NCI-H446 treated with DMSO at 0.1 percent for 48 hours (cell line): ENCODE measurements at places on chromosomes 16 and 17.

DNA sequence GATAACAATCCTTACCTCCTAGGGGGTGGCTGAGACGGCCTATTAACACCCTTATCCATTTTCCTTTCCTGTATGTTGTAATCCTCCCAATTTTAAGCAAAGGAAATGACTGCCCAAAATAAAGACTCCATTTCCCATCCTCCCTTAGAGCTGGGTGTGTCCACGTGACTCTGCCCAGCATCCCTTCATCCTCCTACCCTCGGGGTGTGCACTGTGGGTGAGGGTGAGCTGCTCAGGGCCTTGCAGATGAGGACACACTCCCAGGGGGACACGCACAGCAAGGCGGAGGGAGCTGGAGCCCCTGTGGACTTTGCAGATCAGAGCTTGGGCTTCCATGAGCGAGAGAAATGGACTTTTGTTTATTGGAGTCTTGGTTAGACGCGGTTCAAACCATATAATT is 186.8 kb downstream of the IRF8 start:
- DNase-seq = no peak

- no peak for DNase-seq
Measured at GRCh38 chr16:86726340-86726739, 148.0 kb downstream of the FOXL1 start.

DNA sequence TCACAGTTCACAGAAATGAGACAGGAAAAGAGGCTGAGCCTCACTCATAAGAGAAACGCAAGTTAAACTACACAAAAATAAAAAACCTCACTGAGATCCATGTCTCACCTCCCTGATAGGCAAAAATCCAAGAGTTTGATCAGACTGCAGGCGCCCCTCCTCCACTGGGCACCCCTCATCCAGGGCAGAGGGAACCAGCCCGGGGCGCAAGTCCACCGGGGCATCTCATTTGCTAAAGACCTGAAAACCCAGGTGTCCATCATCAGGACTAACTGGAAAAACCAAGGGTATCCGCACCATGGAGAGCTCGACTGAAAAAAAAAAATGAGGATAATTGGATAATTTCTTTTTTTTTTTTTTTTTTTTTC is 2.6 kb downstream of the HBZ start:
- no peak for DNase-seq

- no peak for DNase-seq
Measured at GRCh38 chr17:39679521-39680192, 8.2 kb downstream of the PGAP3 start.

DNA sequence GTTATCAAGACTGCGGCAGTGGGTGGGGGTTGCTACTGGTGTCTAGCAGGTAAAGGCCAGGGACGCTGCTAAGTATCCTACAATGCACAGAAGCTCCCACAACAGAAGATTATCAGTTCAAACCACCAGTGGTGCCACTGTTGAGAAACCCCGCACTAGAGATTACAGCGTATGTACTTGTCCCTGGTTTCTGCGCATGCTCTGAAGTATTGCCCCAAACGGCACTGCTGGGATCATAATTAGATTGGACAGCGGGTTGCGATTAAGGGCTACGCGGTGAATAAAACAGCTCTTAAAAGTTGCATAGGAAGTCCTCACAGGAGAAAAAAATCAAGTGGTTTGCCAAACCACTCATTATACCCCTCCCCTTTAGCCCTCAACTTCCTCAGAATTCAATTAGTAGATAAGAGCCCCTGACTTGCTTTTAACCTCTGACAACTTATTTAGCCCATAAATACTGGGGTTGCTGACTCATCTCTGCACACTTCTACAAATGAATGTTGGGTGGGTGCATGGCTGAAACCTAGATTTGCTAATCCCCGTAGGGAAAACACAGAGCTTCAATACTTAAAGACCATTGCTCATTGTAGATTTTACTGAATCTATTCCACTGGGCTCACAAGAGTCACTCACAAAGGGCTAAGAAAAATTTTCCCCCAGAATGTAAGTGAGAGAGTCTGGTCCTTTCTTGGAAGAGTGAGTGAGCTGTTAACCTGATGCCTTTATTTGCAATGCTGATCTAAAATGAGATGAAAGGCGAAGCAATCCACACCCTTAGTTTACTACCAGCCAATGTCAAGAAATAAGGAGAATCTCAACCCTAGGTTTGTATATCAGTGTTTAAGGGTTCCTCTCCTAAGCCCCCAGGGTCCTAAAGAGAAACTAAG is 91.8 kb downstream of the RGS9 start:
- no peak for DNase-seq

- DNase-seq = no peak
Measured at GRCh38 chr17:35447499-35447898, 1.1 kb downstream of the SLFN13 start.

DNA sequence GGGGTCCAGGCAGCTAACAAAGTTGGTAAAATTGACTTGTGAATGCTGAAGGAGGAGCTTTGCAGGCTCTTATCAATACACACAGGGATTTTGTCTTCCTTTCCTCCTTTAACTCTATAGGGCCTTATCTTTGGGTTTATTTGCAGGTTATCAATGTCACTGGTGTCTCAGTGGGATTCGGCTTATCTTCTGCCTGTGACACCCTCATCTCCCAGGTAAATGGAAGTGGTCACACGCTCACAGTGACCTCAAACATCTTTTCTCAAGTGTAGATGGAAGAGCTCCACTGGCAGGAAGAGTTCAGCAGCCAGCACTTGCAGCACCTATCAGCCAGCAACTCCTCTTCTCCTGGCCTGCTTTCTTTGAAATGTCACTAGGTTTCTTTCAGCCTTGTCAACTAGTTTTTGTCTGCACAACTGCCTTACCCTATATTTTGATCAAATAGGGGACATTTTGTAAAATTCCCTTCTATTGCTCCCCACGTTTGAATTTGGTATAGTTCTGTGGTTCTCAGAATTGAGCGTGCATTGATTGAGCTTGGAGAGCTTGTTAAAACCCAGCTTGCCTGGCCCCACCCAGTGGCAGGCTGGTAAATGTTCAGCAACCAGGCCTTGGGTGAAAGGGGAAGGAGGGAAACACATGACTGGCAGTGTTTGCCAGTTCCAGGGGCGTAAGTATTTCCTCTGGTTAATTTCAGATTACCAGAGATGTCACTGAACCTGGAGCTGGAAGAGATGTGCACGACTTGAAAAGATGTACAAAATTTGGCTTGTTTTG is 12.8 kb downstream of the SLC47A1 start:
- DNase-seq = no peak

- no peak for DNase-seq
Measured at GRCh38 chr16:30875871-30876801, 17.7 kb downstream of the BCL7C start.

DNA sequence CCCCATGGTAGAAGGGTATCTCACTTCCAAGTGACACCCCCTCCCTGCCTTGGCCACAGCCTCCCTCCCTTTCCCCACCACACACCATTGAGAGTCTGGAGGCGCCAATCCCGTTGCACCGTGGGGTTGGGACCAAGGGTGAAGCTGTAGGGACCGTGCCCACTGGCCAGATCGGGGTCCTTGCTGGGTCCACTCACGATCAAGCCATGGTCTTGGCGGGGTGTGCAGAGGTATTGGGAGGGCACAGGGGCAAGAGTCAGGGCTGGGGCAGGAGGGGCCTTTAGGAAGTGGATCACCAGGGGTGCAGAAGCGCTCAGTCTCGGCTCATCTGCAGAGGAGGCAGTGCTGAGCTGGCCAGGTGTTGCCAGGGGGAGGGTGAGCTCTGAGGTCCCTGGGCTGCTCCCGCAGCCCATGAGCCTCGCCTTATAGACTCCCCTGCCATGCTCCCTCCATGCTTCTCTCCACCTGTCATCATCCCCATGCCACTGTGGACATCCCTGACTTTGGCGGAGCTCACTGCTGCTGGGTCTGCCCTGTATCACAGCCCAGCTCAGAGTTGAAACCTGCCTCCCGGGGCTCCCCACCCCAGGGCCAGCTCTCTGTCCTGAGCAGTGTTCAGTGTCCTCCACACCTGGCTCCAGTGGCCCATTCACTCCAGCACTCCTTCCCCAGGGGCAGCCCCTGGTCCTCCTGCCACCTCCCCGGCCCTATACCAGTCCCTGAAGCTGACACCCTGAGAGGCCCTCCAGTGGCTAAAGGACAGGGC is 8.3 kb downstream of the CDH16 start:
- DNase-seq = no peak

DNA sequence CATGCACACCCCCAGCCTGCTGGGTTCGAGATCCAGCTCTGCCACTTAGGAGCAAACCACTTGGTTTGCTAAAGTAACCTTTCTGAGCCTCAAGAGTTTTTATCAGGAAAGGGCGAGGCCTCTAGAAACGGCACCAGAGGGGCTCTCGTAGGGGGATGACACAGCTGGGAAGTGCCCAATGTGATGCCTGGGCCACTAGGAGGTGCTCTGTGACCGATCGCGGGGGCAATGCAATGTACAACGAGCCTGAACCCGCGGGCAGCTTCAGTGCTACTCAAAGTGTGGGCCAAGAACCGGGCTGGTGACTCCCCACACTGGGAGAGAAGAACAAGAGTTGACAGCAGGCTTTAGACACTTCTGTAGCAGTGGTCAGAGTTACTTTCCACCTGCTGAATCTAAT is 9.4 kb downstream of the C16orf89 start:
- DNase-seq = no peak

- no peak for DNase-seq
Measured at GRCh38 chr17:77690271-77691161, 268.0 kb upstream of the TNRC6C start.

DNA sequence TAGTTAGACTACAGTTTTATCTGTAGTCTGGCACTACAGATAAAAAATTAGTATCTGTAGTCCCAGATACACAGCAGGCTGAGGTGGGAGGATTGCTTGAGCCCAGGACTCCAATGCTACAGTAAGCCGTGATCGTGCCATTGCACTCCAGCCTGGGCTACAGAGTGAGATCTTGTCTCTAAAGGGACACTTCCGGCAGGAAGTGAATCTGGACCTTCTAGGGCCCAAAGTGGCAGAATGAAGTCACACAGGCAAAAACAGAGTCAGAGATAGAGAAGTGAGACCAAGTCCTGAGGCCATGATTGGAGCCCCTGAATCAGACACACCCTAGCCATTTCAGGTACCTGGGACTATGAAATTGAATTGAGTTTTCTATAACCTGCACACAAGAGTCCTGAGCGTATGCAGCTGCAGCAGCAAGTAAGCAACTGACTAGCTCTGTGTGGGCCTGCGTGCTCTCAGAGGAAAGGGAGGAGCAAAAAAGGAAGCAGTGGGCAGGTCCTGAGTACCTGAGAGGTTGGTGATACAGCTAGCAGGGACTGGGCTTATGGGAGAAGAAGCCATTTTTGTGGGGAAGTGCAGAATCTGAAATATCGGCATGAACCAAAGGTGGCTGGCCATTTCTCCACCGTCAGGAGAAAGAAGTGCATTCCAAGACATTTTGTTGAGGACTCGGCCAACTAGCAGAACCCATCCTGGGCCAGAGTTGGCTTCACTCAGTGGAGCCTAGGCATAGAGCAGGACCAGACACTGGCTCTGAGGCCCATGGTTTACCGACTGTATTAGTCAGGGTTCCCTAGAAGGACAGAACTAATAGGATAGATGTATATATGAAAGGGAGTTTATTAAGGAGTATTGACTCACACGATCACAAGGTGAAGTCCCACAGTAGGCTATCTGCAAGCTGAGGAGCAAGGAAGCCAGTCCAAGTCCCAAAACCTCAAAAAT is 27.2 kb upstream of the BRD7 start:
- DNase-seq = no peak

DNA sequence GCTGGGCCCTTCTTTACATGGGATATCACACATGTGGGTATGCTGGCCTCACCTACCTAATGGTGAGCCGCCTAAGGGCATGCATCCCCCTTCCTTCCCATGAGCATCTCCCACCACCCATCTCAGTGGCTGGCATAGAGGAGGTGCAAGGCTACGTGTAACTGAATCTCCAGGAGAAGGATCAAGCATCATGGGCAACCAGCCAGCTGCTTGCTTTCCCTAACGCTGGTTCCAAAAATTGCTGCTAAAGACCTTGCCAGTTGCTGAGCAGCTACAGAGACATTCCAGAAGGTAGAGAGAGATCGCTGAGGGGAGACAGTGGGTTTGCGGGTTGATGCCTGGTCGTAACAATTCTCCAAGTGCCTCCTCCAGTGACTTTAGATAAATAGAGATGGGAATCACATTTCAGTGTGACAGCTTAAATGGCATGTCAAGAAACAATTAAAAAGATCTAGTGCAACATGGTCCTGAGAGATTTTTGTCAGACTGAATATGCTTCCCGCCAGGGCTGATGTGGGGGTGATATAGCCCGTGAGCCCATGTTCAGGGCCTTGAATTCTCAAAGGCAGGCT is 378.4 kb upstream of the CDH5 start:
- DNase-seq = no peak

- no peak for DNase-seq
Measured at GRCh38 chr17:4599505-4600281, 15.4 kb downstream of the SMTNL2 start.

GRCh38 chr17:28279411-28279810 is 39.6 kb upstream of the TMEM97 start:
- no peak for DNase-seq

DNA sequence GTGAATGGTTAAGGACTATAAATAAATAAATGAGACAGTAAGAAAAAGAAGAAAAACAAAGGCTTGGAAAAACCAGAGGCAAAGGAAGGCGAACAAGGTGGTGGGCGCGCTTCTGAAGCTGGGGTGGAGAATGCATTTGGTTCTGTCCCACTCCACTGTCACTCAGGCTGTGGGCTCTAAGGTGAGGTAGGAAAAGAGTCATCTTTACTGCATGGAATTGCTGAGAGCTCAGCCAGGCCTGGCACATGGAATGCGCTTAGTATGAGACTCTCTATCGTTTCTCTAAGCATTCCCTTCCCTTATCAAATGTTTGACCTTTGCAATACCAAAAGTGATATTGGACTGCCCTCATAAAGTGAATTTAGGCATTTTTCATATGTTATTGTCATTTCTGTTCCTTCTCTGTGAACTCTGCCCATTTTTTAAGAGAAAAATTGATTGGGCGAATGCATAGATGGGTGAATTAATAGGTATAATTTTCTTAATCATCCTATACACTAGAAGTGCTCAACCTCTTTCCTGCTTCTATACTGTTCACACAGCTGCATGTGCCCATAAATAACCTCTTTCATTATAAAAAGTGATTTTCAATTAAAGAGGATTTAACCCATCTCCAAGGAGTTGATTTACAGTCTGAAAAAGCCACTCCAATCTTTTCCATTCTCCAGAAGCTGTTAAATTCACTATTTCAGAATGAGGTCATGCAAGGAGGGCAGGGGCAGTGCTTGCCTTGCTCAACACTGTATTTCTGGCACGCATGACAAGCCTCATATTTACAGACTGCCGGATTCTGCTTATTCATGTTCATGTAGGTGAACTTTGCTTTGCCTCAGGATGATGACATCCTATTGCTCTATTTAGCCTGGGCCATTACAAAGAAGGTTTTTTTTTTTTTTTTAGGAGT is 87.7 kb downstream of the MYH10 start:
- DNase-seq = no peak

DNA sequence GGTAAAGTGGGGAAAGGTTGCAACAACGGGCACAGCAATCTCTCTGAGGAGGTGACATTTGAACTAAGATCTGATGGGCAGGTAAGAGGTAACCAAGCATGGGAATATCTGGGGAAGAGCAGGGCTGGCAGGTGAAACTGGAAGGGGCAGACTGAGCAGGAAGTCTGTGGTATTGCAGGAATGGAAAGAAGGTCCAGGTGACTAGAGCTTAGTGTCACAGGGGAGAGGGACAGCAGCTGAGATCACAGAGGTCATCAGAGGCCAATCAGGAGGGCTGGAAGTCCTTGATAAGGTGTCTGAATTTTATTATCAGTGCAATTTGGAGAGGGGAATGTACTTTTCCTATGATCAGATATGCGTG is 73.3 kb upstream of the DHX40 start:
- no peak for DNase-seq
